ENCODE measurements at places on chromosomes 6 and 20.

DNA sequence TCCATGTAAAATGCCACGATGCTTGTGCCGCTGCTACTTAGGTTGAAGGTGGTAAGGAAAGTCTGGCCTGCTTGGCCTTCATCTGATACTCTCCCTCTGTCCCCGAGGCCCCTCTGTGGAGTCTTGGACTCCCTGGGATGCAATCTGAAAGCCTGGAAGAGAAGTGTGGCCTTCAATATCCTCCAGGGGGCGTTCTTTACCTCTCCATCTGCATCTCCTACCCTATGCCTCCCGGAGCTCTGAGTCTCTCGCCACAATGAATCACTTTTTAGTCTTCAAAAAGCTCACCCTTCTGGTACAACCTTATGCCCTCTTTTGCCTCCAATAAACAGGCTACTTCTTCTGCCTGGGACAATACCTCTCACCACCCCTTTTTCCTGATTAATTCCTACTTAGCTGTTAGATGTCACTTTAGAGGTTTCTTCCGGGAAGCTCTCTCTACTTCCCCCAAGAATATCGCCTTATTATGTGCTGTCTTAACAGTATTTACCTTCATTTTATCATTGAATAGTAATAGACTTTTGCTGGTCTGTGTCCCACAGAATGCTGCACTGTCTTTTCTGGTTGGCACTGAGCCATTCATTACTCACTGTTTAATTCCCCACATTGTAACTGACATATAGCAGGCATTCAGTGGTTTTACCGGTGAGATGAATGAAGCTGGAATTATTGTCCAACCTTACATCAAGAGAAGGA is 13.9 kb upstream of the ATG5 start:
- peak; percentile 27 for DNase-seq

GRCh38 chr6:14216946-14217684 is 99.5 kb downstream of the CD83 start:
- no peak for DNase-seq

GRCh38 chr20:21575981-21576740 is 62.3 kb upstream of the NKX2-2 start:
- no peak for DNase-seq

- DNase-seq, result no peak
Measured at GRCh38 chr20:13158369-13158768, 62.7 kb upstream of the ISM1 start.

DNA sequence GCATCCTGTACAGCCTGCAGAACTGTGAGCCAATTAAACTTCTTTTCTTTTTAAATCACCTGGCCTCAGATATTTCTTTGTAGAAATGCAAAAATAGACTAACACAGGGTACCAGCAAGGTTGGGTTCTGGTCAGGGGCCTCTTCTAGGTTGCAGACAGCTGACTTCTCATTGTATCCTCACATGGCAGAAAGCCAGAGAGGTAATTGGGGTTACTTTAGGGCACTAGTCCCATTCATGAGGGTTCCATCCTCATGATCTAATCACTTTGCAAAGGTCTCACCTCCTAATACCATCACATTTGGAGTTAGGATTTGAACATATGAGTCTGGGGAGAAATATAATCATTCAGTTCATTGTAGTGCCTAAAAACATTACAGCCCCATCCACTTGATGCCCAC is 101.5 kb downstream of the LCA5 start:
- no peak for DNase-seq

- no peak for DNase-seq
Measured at GRCh38 chr6:90938122-90938521, 351.2 kb upstream of the MAP3K7 start.

- DNase-seq, result no peak
Measured at GRCh38 chr20:41139227-41140093, 2.1 kb downstream of the PLCG1 start.

- DNase-seq, result peak; percentile 38
Measured at GRCh38 chr6:37819802-37820717, 533 bp downstream of the ZFAND3 start.

DNA sequence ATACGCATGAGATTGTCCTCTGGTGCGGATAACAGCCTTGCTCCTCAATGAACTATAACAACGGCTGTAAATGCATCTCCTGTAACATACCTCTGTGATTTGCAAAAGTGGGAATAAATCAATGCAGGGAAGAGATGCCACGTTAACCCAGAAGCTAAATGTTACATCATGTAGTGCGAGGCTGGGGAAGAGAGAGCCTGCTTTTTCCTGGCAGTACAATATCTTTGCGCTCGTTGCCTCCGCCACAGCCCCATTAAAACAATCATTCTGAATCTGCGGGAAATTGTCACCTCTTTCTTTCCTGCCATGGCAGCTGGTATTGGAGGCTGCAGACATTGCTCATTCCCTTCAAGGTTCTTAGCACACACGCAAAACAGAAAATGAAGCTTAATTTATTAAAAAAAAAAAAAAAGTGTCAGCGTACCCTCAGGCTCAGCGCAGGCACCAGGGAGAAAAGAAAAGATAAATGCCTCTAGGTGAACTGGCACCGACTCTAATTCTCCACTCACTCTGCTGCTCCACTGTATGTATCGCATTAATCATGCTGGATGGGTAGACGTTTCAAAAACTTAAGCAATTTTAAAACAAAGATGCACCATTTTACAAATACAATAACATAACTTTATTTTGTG is 70.2 kb upstream of the TFB1M start:
- no peak for DNase-seq

- no peak for DNase-seq
Measured at GRCh38 chr6:168609914-168610490, 169.0 kb downstream of the SMOC2 start.

DNA sequence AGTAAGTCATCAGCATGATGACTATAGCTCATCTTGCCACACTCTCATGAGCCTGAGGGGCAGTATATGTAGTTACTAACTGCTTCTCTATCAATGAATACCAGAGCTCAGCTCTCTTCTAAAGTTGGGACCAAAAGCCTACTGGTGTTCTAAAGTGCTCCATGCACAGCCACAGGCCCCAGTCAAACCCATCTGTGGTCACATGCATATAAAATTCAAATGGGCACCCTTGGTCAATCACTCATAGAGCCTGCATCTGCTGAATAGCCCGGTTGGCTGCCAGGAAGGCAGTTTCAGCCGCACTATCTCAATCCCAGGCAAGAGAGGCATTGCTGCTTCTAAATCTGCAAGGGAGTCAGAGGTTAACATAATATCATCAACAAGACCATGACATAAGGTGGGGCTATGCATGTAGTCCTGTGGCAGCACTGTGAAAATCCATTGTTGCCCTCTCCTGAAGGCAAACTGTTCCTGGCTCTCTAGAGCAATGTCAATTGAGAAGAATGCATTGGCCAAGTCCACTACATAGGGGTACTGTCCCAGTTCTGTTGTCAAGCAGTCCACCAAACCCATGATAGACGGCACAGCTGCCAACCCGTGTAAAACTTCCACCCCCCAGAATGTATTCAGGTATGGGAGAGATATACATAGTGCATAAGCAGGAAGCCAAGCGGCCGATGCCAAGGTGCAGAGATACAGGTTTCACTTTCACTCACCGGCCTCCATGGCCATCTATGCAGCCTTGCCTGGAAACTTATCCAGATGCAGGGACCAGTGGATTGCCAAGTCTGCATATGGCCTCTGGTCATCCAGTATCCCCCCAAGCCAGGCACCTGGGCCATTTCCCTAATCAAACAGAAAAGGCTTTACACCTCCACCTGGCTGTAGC is 76.2 kb downstream of the ALDH8A1 start:
- DNase-seq, result no peak

GRCh38 chr6:68410021-68410420 is 225.1 kb upstream of the ADGRB3 start:
- DNase-seq, result no peak

DNA sequence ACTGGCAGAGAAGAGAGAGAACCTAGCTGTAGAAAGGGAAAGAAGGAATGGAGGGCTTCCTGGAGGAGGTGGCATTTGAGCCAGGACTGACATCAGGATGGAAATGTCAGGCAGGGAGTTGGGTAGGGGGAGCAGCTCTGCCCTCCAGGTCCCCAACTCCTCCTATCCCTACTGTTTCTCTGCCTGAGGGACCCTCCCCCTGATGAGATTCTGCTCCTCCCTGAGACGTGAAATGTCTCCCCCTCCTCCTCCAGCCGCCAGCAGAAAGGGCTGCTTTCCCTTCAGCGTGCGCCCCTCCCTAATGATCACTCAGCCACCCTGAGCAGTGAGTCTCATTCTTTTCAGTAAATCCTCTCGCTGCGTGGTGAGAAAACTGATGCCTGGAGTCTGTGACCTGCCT is 40.6 kb downstream of the HLA-DPB1 start:
- DNase-seq, result no peak

DNA sequence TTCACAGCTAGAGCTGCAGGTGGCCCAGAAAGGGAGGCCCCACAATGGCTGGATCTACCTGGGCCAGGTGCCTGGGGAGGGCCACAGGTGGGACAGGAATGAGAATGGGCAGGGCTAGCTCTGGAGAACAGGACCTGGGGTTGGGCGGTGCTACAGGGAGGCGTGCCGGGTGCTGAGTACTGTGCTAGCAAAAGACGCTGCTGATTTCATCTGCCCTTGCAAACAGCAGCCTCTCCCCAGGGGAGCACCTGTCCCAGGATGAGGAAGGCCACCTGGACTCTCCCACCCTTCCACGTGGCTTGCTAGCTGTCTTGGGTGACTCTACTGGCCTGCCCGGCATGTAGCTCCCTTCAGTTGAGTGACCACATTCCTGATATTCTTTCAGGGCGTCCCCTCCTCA is 6.6 kb upstream of the YTHDF1 start:
- DNase-seq, result no peak

DNA sequence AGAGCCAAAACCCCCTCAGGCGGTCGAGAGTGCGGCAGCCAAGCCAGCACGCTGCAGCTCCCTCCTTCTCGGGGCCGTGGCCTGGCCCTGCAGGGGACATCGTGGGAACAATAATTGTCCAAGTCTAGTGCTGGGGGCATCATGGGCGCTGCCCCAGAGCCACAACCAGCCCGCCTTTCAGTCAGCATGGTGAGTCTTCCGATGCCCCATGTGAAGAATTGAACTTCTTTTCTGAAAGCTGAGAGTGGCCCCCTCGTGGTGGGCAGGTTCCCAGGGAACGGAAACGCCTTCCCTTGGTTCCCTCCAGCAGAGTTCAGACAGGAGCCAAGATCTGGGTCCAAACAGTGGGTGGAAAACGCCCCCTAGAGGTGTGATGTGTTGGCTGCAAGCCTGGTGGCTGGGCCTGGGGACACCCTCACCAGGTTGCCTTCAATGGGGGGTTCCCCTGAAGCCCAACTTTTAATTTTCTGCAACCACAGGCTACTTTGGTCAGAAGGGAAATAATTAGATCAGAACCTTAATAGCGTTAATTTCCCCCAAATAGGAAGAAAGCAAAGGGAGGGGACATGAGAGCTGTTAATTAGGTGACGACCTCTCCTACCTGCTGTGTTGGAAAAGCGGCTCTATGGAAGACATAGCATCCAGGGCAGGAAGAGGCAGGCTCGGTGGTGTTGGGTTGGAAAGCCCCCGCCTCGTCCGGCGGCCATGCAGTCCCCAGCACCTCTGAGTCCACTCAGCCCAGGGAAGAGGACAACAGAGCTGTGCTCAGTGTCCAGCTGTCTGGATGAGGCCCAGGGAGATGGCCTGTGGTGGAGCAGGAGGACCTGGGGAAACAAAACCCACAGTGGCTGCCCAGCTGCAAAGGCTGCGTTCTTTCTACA is 4.7 kb upstream of the MRGBP start:
- peak; percentile 54 for DNase-seq

GRCh38 chr6:89298680-89299465 is 16.2 kb downstream of the GABRR2 start:
- DNase-seq, result peak; percentile 79

DNA sequence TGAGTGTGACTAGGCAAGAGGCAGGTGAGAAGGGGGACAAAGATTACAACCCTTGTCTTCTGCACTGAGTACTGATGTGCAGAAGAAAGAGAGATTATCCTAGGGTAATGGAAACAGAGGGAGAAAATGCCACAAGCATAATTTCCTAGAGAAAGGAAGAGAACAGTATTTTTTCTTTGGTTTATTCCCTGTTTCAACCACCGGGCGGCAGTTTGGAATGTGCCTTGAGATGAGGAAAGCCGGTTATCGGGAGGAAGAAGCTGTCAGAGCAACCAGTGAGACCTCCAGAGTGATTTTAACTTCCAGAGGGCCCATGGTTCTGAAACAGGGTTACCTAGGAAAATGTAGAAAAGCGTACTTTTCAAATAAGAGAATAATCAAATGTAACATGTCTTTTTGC is 121.4 kb downstream of the REV3L start:
- DNase-seq, result no peak

GRCh38 chr6:41428336-41428995 is 93.1 kb downstream of the NCR2 start:
- DNase-seq, result no peak
